ENCODE measurements at places on chromosomes 6 and 20. TPM values are rescaled to one million over a fixed set of nuclear protein-coding genes. Genes with fewer than 3 reads are reported as not detected.

BNIP5 gene
- total RNA-seq = not detected

GPR6 gene
- total RNA-seq = not detected

ZNF165 gene
- total RNA-seq = 12.1 TPM

GPSM3 gene
- 7.1 TPM for total RNA-seq

SEMG1 gene
- total RNA-seq = not detected

MRAP2 gene
- 0.07 TPM for total RNA-seq

WFDC2 gene
- not detected for total RNA-seq

LYRM4 gene
- 18.6 TPM for total RNA-seq

SLC22A7 gene
- not detected for total RNA-seq

BACH2 gene
- 7.0 TPM for total RNA-seq

TRIM26 gene
- total RNA-seq = 48.1 TPM

CDSN gene
- total RNA-seq = 0.55 TPM

ZC3H12D gene
- not detected for total RNA-seq

ADGRB3 gene
- total RNA-seq = 0.11 TPM

DNA sequence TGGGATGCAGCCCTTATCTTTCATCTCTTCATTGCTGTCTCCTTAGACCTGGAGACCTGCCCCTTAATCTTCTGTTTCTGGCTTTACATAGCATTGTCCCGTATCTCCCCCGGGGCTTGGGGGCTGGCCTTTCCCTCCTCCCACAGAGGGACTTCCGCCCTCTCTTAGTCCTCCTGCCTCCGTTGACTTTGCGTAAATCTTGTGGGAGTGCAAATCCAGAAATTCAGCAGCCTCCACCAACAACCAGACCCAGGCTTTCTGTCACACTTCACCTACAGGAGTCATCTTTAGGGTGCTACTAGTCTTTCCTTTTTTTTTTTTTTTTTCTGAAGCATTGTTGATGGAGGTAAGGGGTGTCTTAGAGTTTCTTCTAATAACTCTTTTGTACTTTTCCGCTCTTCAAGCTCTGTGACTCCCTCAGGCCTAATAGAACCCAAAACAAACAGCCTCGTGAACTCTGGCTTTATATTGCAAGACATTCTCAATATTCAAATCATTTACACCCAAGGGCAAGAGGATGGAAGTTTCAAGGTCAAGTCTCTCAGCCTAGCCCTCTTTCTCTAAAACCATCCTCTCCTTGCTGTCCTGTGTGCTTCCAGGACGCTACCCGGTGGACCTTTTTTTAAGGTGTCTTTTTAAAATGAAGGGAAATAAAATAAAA is 66.2 kb downstream of the RREB1 start:
- no peak for DNase-seq

DNA sequence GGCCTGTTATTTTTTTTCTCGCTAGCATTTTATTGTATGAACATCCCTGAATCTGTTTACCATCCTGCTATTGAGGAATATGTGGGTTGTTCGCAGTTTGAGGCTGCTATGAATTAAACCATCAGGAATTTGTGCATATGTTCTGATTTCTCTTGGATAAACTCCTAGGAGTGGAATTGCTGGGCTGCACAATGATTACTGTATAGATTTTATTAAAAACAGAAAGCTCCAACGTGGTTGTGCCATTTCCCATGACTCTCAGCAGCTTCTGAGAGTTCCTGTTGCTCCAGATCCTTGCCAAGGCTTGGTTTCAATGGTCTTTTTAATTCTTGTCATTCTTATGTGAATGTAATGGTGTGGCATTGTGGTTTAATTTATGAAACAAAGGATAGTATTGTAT is 75.1 kb downstream of the EDN3 start:
- DNase-seq = no peak

DNA sequence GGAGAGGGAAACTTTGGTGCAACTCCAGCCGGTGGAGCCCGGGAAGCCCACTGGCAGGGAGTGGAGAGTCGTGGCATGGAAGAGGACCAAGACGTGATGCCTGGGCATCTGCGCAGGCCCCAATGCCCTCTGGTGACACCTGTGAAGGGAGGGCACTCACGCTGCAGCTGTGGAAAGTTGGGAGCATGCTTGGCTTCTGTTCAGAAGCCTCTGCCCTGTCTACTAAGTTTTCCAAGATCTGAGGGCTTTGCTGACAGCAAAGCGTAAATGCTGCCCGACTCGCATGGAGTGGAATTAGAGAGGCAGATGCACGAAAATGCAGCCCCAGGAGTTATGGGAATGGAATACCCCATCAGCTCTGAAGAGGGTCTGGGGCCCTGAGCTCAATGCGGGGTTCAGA is 75.7 kb downstream of the SYNDIG1 start:
- DNase-seq = no peak

- DNase-seq = no peak
These were observed 83.0 kb downstream of the SCAND1 start for GRCh38 chr20:35871259-35871771.

- no peak for DNase-seq
These were observed 212.1 kb downstream of the WDR27 start for GRCh38 chr6:169489563-169490245.

DNA sequence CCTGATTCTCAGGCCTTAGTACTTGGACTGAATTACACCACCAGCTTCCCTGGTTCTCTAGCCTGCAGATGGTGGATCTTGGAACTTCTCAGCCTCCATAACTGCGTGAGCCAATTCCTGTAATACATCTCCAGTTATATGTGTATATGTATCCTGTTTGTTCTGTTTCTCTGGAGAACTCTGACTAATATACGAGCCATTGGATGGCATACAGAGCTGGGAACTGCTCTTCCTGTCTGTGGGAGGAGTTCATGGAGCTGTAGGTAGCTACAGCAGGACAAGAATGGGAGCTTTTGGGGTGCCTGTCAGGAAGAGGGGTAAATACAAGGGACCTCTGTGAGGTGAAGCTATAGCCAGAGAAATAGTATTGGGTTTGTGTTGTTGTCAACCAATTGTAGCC is 41.2 kb downstream of the TMEM14A start:
- DNase-seq = peak; percentile 49

GRCh38 chr6:28064272-28064671 is 16.1 kb upstream of the ZNF165 start:
- no peak for DNase-seq

DNA sequence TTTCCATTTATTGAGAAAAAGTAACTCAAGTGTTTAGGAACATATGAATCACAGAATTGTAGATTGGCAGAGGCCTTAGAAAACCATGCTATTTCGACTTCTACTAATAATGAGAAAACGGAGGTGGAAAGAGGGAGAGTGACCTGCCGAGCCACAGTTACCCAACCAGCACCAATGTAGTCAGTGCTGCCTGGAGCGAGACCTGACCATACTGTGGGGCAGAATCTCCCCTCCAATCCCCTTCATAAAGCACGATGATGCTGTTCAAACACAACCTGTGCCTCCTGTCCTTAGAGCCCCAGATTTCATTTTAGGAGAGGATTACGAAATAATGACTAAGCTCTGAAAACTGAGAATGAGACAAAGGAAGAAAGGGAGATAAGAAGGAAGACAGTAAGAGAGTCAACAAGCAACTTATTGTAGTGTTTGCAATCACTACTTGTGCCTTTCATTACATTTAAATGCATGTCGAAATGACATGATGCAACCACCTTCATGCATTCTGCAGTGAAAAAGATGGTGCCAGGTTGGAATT is 70.6 kb downstream of the ATXN1 start:
- DNase-seq = peak; percentile 91

DNA sequence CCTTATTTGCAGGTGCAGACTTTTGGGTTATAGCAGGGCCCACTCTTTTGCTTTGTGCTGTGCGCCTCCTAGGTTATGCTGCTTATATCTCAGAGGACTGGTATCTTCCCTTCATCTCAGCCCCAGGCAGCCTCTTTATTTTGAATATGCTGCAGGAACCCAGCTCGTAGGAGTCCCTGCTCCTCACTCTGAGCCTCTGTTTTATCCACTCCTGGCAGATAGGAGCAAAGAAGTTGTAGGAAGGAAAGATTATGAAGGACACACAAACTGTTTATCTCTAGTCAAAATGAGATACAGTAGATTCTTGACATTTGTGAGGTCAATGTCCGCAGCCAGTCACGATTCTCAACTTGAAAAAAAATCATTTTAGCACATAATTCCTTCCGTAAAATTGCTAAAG is 15.6 kb downstream of the L3MBTL3 start:
- no peak for DNase-seq

DNA sequence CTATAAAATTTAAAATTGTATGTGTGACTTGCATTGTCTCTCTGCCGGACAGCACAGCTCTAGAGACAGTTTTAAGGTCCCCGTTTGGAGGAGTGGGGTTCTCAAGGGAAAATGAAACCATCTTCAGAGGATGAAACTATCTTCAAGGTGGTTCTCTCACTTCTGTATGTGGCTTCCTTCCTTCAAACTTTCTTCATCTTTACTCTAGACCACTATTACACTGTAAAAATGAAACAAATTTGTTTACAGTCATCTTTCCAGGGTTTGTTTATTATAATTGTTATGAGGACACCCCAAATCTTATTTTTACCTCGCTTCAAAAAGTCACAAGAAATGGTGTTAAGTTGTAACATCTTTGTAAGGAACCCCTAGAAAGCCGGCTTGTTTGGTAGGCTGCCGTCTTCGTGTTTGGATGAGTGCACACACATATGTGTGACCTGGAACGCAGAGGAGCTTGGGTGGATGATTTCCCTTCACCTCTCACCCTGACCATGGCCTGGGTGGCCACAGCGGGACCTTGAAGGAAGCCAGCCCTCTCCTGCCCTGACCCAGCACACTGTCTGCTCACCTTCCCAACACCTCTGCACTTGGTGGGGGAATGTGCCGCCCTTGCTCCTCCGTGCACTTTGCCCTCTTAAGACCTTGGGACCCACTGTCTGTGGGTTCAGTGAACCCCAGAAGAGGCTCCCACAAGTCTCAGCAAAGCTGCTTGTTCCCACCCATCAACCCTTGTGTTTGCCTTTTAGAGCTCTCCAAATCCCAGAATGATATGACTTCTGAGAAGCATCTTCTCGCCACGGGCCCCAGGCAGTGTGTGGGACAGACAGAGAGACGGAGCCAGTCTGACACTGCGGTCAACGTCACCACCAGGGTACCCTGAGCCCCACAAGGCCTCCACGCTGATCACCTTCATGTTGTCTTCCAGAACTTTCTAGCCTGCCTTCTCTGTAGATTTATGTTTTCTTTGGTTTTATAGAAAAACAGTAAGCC is 67.8 kb downstream of the SYTL3 start:
- DNase-seq = no peak

GRCh38 chr20:24357177-24357576 is 112.3 kb upstream of the SYNDIG1 start:
- DNase-seq = no peak

DNA sequence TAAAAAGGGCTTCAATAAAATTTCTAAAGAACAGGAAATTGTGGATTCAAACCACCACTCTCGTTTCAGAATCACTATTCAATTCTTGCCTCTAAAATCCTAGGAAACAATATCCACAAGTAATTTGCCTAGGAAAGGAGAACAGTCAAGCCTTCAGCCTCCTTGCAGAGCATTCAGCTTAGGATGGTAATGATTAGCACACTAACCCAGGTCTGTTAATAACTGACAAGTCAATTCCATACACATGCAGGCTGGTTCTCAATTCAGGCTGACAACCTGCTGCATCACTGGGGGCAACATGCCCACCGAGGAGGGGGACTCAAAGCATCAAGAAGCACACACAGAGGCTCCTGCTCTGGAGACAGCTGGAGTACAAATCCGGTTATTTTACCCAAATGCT is 57.6 kb downstream of the GMDS start:
- DNase-seq = no peak

DNA sequence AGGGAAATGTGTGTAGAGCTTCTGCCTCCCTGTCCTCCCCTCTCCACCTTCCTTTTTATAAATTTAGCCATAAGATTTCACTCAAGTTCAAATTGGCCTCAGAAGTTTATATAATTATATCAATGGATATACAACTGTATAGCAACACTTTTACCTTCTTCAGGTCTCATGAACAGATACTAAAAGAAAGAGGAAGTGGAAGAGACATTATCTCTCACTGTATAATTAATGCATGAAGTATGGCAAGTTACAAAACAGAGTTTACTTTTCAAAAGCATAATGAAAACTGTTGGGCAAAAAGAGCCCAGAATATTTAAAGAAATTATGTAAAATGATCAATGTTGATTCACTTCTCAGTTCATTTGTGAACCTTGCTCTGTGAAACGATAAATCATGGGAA is 99.7 kb downstream of the PDE7B start:
- DNase-seq = no peak

GRCh38 chr6:6927521-6928361 is 180.0 kb upstream of the RREB1 start:
- no peak for DNase-seq

GRCh38 chr20:9071976-9072726 is 3.3 kb downstream of the PLCB4 start:
- peak; percentile 66 for DNase-seq

- DNase-seq = no peak
These were observed 75.8 kb downstream of the PERP start for GRCh38 chr6:138031417-138031816.

- DNase-seq = peak; percentile 91
These were observed 1.5 kb upstream of the MDFI start for GRCh38 chr6:41636833-41637193.
